ENCODE measurements at places on chromosomes 5 and 9.

DNA sequence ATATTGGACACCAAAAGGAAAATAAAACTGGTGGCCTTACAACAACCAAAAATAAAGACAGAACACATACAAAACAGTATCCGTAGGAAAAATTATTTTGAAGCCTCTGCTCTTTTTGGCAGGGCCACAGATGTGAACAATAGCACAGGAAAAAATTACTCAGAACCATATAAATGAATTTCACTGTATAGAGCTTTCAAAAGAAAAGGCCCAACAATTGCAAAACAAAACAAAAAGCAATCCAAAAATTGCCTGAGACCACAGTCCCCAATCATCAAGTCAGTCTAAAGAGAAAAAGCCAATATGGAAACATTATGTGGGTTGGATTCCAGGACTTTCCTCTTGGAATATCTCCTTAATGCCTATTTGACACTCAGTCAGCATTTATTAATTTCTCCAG lies 243.8 kb downstream of the CEMIP2 start:
- DNase-seq: no peak

DNA sequence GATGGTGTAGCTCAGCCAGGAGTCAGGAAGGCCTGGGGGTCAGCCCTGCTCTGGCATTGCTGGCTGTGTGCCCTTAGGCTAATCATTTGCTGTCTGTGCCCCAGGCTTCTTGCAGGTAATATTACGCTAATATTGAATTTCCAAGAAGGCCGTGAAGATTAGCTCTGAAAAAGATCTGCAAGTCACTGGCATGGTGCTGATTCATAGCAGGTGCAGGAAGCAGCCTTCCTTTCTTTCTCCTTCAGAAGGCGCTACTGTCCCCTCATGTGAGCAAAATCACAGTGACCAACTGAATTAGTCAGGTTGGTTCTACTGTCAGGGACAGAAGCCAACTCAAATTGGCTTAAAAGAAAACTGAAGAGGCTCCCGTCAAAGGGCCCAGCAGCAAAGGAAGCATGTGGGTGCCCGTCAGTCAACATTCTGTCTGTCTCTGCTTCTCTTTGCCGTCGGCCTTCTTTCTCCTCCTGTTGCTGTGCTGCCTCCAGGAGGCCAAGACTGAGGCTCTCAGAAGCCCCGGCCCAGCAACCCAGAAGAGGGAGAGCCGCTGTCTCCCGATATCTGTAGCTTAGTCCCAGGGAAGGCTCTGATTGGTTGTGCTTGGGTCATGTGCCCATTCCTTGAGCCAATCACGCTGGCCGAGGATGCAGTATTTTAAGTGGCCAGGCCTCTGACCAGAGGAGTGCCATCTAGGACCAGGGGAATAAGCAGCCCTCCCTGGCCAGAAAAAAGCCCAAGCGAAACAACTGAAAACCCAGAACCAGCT lies 67.8 kb upstream of the NEURL1B start:
- no peak for DNase-seq

- no peak for DNase-seq
Measured at GRCh38 chr5:12250454-12250853, 346.2 kb upstream of the CTNND2 start.

DNA sequence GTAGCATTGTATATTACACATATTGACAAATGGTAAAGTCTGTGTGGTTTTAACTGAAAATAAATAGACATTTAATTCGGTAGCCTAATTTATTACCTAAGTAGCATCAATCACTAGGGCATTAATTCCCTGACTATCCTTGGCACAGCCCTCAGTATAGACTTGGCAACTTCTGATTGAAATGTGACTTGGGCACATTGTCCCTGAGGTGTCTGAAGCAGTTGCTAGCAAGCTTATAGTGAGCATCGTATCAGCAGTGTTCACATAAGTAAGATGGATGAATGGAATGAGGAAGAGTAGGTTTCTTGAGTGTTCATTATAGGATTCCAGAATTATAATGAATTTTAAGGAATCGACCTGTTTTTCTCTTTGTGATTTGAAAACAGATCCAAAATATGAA lies 16.1 kb downstream of the LURAP1L start:
- DNase-seq: no peak

DNA sequence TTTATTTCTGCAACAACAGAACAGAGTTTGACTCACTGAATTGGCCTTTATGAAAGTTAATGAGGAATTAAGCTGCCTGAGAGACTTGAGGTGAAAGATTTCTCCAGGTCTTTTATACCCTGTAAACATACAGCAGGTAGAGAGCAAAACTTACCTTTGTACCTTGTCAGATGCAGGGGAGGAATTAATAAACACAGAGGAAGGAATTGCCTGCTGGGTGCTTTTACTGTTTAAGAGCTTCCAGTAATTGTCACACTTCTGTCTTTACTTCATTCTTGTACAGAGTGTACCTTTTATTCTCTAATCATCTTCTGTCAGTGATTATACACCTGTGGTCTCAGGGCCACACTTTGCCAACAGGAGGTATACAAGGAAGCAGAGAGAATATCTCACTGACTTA lies 94.0 kb upstream of the GRIN3A start:
- DNase-seq: no peak

DNA sequence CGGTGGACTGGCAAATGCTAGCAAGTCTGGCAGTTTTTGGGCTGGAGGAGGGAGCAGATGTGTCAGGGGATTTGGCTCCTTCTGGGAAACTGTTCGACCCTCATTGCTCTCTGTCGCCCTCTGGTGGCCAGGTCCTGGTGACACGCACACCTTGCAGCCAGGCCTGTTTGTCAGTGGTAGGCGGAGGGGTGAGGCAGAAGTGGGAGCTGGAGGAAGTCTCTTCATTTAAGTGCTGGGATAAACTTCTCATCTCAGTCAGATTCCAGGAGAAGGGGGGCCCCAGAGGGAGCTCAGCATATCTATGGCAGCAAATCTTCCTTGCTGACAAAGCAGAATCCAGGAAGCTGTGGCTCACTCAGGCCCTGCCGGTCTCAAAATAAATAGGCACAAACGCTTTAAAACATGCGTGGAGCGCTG lies 326.5 kb downstream of the ZSWIM6 start:
- DNase-seq: peak; percentile 62

DNA sequence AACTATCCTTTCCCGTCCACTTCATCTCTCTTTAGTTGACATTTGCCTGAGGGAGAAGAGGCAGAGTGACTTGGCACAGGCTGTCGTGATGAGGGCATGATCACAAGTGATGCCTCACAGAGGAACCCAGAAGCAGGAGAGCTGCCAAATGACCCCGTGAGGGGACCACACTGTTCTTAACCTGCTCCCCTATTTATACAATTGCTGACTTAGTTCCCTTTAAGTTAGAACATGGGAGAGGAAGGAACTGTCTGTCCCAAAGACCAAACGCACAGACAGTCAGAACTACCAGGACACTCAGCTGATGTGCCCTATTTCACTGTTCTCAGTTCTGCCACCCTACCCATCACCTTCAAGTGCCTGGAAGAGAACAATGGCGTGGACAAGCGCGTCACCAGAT lies 73.7 kb downstream of the SLC1A3 start:
- no peak for DNase-seq

DNA sequence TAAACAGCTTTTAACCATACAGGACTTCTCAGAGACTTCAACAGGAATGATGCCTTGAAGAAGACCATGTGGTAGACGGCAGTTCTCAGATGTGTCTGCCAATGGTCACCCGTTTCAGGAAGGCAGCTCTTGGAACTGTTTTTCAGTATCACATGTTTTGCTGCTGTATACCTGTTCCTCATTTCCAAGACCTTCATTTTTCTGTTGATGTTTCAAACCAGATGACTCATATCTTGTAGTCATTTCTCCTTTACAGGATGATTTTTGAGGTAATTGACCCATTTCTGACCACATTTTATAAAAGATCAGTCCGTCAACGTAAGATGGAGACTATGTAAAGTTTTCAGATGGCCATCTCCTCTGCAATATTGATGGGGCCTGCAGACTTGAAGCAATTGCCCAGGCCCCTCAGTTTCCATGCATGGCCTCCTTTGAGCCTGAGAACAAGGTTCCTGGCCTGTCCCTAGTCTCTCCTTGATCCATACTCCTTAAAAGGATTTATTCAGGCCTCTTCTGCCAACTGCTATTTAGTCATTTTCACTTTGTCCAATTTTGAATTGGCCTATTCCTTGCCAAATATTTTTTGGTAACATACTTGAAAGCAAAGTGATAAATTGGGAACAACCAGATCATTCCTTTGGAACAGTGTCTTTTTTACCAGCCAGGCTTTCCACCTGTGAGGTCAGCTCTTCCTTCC lies 128.6 kb downstream of the PDZD2 start:
- no peak for DNase-seq

DNA sequence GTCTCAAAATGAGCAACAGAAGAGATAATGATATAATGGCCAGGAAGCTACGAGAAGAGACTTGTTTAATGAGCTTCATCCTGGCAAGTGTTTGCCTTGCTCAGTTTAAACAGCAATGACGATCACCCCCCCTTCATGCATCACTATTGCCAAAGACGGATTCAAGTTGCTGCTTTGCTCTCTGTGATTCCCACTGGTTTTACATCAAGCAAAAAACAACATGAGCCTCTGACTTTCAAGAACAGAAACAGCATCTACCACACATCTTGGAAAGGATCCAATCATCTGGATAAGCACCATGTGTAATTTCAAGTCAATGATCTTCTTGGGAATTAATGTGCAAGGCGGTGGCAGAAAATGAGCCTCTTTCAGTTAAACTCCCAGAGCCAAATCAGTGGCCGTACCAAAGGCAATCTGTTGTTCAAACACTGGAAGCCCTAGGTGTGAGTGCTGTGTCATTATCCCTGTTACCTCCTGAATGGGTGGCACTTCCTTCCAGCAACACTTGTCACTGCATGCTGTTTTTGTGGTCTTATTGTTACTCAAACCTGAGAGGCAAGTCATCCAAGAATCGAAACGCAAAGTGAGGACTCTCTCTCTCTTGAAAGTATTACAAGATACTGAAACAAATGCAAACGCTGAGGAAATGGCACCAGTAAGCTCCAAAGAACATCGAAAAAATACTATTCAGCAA lies 72.8 kb downstream of the MED27 start:
- DNase-seq: no peak

- no peak for DNase-seq
Measured at GRCh38 chr5:143886096-143886495, 74.1 kb downstream of the HMHB1 start.

DNA sequence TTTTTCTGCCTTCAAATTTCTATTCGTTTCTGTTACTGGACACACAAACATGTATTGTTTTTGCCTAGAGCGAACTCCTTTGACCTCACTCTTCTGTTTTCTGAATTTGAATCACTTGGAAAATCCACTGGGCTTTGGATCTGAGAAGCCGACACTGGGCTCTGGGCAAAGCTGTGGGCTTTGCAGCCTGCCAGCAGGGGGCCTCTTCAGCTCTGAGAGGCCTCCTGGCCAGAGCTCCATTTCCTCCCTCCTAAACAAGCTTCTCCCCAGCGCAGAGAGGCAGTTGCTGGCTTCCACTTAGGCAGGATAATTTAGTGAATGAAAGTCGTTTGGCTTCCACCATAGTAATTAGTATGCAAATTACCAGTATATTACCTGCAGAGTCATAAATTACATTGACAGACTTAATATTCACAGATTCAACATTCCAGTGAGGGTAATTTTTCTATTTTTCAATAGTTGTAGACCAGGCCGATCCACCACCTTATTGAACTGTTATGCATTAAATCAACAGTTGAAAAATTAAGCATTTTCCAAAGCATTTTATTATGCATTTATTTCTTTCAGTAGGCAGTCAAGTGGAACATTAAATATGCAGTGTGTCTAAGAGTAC lies 104.0 kb upstream of the ZNF366 start:
- DNase-seq: peak; percentile 66

- no peak for DNase-seq
Measured at GRCh38 chr5:16578474-16578883, 38.3 kb downstream of the RETREG1 start.

GRCh38 chr5:33831041-33831440 lies 60.7 kb downstream of the ADAMTS12 start:
- no peak for DNase-seq

GRCh38 chr5:169627551-169627950 lies 9.5 kb upstream of the DOCK2 start:
- no peak for DNase-seq

GRCh38 chr9:99025616-99026270 lies 79.2 kb upstream of the TGFBR1 start:
- no peak for DNase-seq

DNA sequence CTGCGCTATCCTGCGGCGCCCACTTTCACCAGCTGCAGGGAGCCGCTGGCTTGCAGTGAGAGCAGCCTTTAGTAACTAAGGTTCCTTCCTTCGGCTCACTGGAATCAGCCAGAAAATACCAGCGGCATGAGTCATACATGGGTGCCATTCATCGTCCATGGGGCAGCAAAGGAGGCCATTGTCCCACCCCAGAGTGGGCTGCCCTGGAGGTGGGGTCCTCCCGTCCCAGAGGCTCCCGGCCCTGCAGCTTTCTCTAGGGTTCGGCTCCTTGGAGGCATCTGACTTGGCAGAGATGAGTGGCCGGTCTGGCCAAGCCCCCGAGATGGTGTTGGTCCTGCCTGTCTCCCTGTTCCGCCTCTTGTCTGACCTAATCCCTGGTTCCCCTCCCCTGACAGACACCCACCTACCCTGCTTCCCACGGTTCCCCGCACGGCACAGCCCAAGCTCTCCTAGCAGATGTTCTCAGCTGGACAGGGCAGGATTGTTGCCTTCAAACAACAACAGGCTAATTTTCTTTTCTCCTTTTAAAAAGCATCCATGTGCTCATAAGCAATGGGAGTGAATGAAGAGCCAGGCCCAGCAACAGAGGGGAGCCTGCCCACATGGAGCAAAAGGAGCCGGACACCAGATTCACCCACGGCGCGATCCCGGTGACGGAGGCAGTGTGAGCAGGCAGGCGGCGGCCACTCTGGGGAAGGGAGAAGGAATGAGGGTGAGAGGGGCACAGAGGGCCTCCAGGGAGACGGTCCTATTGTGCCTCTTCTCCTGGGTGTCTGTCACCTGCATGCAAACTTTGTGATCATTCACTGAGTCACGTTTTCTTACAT lies 97.0 kb upstream of the COL5A1 start:
- DNase-seq: peak; percentile 85

- no peak for DNase-seq
Measured at GRCh38 chr5:54084696-54085095, 225.7 kb downstream of the ARL15 start.

GRCh38 chr5:75050415-75050814 lies 1.9 kb downstream of the GCNT4 start:
- DNase-seq: no peak

DNA sequence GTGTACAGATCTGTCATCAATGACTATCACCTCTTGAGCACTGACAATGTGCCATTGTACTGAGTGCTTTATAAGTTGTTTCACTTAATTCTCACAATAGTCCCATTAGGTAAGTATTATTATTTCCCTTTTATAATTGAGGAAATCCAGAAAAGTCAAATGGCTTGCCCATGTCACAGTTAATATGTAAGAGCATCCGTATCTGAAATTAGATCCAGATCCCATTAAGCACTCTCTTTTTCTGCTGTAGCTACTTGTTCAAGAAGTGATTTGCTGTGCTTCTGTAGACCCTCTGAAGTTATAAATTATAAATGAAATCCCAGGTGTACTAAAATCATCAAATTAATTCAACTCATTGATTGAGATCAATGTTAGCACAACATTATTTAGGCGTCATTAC lies 94.7 kb downstream of the INIP start:
- DNase-seq: no peak
